ENCODE measurements at places on chromosomes 6 and 20.

DNA sequence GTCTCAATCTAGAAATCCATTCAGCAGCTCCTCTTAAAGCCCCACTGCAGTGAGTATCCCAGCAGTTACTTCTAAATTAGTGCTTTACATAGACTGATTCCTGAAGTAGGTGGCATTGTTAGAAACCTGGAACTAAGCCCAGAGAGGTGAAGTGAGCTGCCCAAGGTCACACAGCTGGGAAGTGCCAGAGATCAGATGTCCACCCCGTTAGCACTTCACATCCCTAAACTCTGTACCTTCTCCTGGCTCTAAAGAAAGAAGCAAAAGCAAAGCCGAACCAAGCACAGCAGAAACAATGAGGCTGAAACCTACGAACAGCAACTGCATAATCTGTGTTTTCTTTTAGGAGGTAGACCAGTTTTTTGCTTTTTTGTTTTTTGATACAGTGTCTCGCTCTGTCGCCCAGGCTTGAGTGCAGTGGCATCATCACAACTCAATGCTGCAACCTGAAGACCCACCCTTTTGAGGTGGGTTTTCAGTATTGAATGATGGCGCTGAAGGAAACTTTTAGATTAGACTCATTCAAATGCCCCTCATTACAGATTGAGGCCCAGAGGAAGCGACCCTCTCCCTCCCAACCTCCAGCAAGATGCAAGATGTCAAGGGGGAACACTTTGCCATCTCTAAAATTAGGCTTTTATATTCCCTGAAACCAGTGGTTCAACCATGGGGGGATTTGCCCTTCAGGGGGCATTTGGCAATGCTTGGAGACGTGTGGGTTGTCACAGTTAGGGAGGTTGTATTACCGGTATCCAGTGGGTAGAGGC lies 3.2 kb upstream of the ZMYND8 start:
- DNase-seq: no peak

GRCh38 chr20:41139227-41140093 lies 2.1 kb downstream of the PLCG1 start:
- peak; percentile 38 for DNase-seq

GRCh38 chr6:25463441-25463840 lies 184.3 kb downstream of the CARMIL1 start:
- no peak for DNase-seq

GRCh38 chr6:34973547-34974248 lies 84.6 kb downstream of the ANKS1A start:
- no peak for DNase-seq

All from activated CD4-positive, alpha-beta T cell treated with anti-CD3 and anti-CD28 coated beads, Interleukin-2, Interleukin-6, amounts not matched to agents 100 ng/mL and 50 ng/mL, durations not matched to agents 16 hours and 8 hours (primary cell).